Hepatocyte (in vitro differentiated cells): ENCODE measurements at places on chromosomes 11 and 22.

DNA sequence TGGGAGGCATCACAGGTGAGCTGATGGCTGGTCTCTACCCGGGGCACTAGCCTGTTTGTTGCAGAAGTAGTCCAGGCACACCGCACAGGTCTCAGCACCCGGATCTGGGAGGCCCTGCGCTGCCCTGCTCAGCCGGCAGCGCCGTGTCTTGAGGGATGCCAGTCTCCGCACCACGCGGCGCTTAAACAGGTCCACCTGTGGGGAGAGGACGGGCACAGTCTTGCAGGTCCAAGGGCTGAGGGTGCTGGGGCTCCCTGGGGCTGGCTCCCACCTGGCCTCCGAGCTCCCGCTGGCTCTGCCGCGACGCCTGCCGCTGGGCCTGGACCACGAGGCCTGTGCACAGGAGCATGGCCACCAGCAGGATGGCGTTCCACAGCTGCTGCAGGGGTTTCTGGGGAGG lies 7.2 kb downstream of the RNF215 start:
- no peak for DNase-seq

DNA sequence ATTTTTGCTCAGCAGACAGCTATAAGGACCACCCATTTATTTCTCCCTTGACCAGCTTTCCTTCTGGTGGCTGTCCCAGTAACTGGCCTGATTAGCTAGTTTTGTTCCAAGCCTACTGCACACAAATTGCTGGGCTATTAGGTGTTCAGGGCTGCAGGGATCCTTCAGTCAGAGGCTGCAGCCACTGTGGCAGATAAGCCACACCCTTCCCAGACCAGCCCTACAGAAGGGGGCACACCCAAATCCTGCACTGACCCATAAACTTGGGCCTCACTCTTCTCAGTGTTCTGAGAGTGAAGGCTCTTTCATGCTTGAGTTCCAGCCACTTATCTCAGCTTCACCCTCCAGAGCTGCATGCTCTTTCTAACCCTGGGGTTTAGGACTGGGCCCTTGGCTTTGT lies 200.0 kb downstream of the AASDHPPT start:
- no peak for DNase-seq

DNA sequence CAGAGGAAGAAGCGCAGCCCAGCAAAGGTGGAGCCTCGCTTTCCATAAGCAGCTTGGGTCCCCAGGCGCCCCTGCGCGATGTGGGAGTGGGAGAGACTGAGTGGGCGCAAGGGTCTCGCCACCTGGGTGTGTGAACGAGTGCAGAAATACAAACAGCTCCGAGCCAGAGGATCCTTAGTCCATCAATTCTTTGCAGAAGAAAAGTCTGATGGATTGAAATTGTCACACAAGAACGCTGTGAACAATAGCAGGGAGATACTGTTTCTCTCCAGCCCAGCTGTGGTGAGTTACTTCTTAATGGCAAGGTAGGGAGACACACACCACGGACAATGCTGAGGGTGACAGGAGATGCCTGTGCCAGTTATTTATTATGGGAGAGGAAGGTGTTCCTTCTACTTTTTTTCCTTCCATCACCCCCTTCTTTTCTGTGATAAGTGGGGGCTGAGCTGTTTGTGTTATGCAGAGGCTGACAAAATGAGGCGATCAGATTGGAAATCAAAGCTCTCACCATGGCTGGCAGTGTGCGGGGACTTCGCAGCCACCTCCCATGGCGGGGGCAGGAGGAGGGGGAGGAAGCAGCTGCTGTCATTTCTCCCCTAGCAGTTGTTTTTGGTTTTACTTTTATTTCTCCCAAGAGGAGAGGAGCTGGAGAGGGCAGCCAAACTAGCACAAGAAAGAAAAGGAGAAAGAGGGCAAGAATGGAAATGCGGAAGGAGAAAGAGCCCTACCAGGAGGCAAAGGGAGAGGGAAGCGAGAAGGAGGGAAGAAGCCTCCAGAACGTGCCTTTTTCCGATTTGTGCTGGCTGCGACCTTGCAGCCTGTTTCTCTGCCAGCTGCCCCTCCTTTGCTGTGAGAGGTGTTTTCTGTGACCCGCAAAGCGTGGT lies 755.8 kb downstream of the NTM start:
- DNase-seq: no peak

DNA sequence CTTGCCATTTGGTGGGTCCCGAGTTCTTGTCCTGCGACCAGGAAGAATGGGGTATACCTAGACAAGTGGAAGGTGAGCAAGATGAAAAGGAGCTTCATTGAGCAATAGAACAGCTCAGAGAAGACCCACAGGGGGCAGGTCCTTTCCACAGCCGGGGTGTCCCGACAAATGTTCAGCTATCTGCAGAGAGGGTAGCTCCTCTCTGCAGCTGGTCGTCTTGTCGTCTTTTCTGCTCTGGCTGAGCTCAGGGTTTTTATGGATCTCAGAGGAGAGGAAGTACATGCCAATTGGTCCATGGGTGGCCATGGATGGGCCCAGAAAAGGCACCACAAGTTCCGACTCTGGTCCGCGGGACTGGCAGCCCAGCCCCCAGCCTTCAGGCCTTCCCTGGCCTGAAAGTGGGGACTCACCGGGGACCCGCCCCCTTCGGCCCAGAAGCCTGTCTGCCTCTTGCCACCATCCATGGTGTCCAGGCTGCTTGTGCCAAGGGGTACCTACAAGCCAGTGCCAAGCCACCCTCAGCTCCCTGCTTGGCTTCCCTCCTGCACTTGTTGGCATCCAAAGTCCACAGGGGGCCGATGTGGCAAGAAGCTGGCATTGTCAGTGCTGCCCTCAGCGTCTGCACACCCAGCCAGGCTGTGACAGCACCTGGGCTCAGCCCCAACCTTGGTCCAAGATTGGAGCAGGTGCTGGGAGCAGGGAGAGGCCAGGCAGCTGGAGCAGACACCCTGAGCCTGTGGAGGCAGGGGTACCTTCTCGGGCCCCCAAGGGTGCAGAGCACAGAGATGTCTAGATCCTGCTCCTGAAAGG lies 438.9 kb downstream of the TBC1D22A start:
- DNase-seq: no peak

DNA sequence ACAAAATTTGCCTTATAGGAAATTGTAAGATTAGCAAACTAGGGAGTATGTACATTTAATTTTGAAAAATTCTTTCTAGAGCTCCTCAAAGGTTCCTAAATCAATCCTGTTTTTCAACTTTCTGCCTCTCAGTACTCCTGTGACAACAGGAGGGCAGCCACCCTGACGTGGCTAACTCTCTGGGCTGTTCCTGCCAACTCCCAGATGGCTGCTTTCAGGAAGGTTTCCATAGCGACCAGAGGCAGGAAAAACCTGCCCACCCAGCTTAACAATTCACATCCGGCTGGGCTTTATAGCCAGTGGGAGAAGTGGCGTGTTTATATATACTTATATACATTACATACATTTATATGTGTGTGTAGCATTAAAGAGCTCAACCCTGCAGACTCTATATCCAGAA lies 26.5 kb downstream of the SGSM3 start:
- peak; percentile 88 for DNase-seq

DNA sequence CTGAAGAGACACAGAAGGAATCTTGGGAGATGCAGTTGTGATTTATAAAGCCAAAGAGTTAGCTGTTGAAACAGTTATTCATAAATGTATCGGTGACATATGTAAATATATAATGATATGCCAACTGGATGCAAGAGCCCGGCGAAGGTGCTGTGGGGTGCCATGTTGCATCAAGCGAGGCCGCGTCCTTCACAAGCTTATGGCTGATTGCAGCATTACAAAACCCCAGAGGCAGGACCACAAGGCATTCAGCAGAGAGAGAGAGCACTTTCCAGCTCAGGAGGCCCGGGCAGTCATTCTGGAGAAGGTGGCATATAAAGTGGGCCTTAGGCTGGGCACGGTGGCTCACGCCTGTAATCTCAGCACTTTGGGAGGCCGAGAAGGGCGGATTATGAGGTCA lies 65.6 kb downstream of the LARGE1 start:
- no peak for DNase-seq
